ENCODE measurements at places on chromosomes 7 and 10.

- peak; percentile 48 for DNase-seq
Measured at GRCh38 chr10:91410638-91411371, 661 bp downstream of the HECTD2 start.

DNA sequence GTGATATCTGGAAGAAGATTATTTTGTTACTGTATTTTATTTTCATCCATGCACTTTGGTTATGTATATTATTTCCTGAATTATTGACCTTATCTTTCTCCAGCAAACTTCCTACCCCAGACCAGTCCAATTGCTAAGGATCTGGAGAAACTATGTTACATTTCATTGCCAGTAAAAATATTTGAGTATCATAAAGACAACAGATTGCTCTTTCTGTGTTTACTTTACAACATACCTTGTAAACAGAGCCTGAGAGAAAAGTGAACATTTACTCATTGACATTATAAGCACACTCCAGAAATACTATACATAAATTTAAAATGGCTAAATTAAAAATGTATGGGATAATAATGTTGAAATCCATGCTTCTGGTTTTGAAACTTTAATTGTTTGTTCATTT, 186.2 kb upstream of the FAM3C start:
- DNase-seq, result no peak

DNA sequence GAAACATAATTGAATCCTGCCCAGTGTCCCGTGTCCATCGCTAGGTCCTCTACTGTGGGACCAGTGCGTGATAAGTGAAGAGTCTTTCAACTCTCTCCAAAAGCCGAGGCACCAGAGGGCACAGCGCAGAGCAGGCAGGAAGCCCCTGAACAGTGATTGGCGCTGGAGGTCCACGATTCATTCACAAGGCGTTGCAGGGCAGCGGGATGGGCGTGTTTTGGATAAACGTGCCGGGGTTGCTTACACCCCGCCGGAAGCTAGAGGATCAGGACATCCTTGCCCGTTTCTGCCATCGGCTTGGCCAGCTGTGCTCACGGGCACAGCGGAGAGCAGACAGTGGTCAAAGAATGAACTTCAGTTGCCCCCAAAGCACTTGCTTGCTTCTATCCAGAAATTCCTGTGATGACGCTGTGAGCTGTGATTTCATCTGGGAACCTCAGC, 86.0 kb upstream of the PFKP start:
- DNase-seq, result no peak

GRCh38 chr7:144836545-144836842, 641 bp upstream of the TPK1 start:
- no peak for DNase-seq

- DNase-seq, result no peak
Measured at GRCh38 chr10:4120096-4120853, 335.3 kb upstream of the KLF6 start.

DNA sequence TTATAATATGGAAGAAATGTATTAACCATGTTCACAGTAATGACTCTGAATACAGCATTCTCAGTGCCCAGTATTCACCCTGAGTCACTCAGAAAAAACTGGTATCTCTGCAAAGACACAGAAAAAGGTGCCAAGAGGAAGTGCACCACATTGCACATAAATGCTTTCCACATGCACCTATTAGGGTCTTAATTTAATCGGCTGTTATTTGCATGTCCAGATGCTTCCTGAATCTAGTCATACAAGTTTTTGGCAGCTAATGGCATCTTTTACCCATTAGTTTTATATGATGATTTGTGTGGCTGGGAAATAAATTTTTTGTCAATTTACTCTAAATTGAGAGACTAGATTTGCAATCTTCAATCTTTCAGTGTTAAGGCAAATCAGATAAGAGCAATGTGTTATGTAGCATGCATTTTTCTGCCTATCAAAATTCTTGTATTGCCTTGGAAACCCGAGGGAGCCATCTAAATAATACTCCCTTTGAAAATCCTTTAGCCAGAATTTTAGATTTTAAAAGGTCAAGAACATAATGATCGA, 58.2 kb downstream of the ZNF680 start:
- no peak for DNase-seq

DNA sequence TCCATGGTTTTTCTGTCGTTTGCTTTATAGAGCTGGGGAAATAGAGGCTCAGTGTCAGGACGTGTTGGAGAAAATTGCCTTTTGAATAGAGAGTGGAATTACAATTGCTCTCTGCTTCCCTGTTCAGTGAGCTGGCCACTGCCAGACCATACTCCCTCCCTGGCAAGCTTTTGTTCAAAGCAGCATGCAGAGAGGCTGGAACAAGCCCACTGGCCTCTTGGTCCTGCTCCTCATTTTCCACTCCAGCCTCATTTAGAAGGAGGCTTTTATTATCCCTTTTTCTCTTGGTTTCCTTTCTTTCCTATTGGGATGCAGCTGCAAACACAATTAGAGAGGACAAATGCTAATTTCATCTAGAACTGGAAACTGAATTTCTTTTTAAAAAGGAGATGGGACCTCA, 302.2 kb upstream of the PODXL start:
- DNase-seq, result no peak

DNA sequence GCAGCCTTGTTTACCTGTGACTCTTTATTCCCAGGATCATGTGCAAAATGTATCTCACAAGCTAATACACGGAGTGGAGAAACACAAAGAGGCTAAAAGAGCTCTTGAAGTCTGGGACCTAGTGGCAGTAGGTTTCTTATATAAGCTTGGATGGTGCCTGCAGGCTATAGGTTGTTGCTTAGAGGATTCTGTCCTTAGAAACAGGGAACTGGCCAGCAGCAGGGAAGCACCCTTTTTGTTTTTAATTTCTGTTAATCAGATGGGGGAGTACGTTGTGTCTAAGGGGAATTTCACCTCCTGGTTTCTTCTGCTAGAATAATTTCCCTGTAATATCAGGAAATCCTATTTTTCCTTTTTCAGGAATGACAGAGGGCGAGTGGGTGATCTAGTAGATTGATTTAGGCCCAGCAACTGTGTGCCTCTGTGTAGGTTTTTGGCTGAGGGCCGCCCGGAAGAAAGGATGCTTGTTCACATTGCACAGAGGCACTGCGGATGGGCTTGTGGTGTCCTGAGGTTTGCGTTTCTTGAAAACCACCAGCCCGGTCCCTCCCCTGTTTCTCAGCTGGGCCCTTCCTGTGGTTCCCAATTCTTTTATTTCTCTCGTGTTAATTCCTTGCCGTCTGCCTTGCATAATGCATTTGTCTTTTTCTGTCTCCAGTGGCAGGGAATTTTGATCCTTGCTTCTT, 158.0 kb downstream of the CAMK1D start:
- no peak for DNase-seq

GRCh38 chr10:107986571-107986970, 822.1 kb upstream of the SORCS1 start:
- no peak for DNase-seq

DNA sequence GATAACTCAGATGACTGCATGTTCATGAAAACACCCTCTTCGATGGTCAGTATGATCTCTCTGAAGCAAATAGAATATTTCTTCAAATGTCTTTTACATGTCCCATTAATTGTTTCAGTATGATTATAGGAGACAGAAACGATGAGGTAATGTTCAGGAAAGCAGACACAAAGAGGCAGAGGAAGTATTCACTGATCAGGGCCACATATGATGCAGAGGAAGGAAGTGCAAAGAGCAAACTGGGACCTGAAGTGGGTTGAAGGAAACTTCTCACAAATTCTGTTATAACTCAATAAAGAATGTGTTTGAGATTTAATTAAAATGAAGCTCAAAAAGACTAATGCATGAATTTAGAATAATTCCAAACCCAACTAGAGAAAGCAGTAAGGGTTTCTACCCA, 70.5 kb downstream of the TES start:
- DNase-seq, result no peak

GRCh38 chr10:124306922-124307371, 111.8 kb downstream of the OAT start:
- no peak for DNase-seq

DNA sequence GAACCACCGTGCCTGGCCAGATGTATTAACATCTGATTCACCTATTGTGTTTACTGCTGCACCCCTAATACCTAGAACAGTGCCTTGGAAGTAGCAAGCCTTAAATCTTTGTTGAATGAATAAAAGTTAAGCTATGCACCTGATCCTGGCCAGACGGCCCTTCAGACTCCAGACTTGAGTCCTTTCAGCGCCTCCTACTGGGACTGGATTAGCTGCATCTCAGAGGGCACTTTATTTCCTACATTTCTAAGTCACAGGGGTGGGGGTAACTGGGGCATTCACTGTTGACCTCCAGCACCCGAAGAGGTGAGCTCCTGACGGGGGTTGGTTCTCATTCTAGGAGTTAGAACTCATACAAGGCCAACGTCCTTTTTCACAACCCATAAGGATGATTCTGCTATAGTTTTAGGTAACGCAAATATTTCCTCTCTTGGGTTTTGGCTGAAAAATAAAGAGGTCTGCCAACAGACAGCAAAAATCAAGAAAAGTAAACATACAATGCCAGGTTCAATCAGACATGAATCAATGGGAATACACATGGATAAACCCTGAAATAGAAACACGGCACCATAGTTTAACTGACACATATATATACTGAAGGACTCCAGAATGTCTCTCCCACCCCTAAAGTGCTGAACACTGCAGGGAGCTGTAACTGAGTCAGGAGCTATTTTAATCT, 48.0 kb upstream of the DLG5 start:
- DNase-seq, result no peak

DNA sequence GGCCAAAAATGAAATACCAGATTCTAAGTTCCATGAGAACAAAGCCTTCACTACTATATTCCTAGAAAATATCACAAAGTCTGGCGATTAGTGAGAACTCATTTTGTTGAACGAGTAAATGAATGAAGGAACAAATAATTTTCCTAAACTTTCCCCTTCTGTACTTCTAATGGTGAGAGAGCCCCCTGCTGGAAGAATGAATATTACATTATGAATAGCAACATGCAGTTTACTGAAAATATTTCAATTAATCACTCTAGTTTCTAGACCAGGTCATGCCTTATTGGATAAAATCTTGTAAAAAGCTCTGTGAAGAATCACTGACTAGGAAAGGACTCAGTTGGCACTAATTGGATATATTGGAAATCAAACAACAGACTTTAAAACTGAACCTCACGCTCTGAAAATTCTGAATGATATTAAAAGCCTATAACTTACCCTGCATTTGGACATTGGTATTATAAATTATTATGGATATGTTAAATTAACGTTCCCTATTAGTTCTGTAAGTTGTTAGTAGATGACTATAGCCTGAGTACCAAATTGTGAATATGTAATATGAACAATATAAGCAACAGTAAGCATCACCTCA, 32.4 kb upstream of the MTPN start:
- peak; percentile 15 for DNase-seq

Measured in RWPE1 (cell line).